ENCODE measurements at places on chromosomes 16 and 17. TPM values are rescaled to one million over a fixed set of nuclear protein-coding genes. Genes with fewer than 3 reads are reported as not detected.

Gene THRA
- total RNA-seq: 2.9 TPM

Gene ACLY
- 200 TPM for total RNA-seq

Gene WFDC1
- total RNA-seq: not detected

GRCh38 chr17:14303343-14304221 lies 2.7 kb downstream of the HS3ST3B1 start:
- H3K27me3 ChIP-seq: peaks cover 5% of the 10 kb centered on the region
- H3K27ac ChIP-seq: peak overlapping the region; percentile 76
- DNase-seq: peak; percentile 51
- peaks cover 68% of the 10 kb centered on the region for H3K4me1 ChIP-seq
- H3K36me3 ChIP-seq: peaks cover 33% of the 10 kb centered on the region
- peak overlapping the region; percentile 87 for H3K4me3 ChIP-seq

Gene RNF112
- total RNA-seq: not detected

Gene NAA60
- 35.4 TPM for total RNA-seq

Data from activated T-helper 1 cell treated with anti-CD3 and anti-CD28 coated beads, Interleukin-12 subunit alpha, Interleukin-12 subunit beta, Interleukin-2, Interleukin-4 antibody, amounts not matched to agents 30 ng/mL and 10 ng/mL and 1 ng/mL, durations not matched to agents 14 hours and 24 hours and 36 hours (primary cell).